Stimulated activated naive B cell treated with anti-CD40 and anti-IgM and Interleukin-4, amounts not matched to agents 10 μg/mL and 1 μg/mL and 100 μg/mL, for 72 hours (primary cell): ENCODE measurements at places on chromosomes 6 and 20.
A peak's percentile ranks its signal among the peaks of the same experiment; 100 is the strongest.

DNA sequence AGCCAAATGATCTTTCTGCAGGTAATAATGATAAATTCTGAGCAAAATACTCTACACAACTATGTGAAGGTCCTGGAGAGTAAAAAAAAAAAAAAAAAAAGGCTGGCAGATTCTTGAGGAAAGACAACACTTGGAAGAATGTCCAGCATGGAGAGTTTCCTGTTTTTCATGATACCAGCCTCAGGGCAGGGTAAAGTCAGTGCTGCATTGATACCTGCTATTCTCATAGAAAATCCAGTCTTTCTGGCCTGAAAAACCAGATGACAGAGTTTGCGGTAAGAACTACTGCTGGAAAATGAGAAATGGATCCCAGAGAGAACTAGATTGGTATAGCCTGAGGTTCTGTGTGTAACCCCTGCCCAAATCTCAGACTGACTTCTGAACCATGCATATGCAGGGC, 89.1 kb downstream of the AFG1L start:
- no peak for DNase-seq

- no peak for DNase-seq
Observed at GRCh38 chr6:9240861-9241260, 805.5 kb upstream of the SLC35B3 start.

DNA sequence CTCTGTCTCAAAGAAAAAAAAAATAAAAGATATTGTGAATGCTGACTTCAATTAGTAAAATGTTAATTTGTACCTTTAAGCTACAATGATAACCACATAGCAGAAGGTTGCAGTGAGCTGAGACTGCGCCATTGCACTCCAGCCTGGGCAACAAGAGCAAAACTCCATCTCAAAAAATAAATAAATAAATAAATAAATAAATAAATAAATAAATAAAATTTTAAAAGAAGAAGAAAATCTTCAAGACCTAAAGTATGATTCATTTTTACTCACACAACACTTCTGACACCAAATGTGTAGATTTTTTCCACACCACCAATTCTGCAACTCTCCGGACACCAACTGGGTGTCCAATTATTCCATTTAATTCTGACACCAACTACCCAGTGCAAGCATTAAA, 28.8 kb upstream of the MBOAT1 start:
- DNase-seq, result no peak

DNA sequence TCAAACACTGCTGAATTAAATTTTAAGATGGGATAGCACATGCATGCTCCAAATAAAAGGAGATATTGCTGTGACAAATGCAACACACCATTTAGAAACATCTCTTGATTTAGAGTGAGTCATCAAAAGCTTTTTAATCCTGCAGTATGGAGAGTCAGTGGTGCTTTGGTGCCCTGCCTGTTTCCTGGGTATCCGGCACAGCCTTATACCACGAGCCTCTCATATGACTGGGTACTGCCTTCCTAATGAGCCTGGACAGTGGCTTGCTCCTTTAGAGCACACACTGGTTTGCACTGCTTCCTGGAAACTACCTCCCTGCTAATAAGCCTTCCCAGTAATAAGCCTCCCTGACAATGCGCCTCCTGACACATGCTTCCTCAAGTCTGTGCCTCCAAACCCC, 65.3 kb upstream of the KCNK16 start:
- no peak for DNase-seq

GRCh38 chr6:46105568-46105967, 24.2 kb upstream of the ENPP4 start:
- no peak for DNase-seq

DNA sequence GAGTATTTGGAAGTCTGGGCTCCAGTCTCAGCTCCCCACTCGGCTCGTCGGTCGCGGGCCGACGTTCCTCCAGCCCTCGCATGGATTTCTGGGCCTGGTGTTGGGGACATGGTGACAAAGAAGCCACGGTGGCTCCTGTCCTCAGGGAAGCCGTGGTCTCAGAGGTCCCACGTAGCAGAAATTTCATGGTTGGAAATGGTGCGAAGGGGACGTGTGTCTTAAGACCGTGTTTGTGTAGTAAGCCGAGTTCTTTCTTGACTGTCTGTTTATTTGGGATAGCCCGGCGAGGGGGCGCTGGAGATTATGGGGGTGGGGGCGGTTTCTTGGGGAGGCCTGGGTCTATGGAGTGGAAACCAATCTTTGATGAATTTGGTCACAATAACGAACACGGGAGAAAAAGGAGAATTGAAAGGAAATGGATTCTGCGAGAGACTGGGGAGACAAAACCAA, 23.5 kb upstream of the MAP3K7 start:
- DNase-seq, result no peak

- DNase-seq, result no peak
Observed at GRCh38 chr6:152008779-152009178, 201.3 kb downstream of the ESR1 start.

GRCh38 chr6:44219053-44219814, 2.5 kb downstream of the MYMX start:
- peak; percentile 28 for DNase-seq

- no peak for DNase-seq
Observed at GRCh38 chr6:154367336-154367735, 10.7 kb upstream of the IPCEF1 start.

DNA sequence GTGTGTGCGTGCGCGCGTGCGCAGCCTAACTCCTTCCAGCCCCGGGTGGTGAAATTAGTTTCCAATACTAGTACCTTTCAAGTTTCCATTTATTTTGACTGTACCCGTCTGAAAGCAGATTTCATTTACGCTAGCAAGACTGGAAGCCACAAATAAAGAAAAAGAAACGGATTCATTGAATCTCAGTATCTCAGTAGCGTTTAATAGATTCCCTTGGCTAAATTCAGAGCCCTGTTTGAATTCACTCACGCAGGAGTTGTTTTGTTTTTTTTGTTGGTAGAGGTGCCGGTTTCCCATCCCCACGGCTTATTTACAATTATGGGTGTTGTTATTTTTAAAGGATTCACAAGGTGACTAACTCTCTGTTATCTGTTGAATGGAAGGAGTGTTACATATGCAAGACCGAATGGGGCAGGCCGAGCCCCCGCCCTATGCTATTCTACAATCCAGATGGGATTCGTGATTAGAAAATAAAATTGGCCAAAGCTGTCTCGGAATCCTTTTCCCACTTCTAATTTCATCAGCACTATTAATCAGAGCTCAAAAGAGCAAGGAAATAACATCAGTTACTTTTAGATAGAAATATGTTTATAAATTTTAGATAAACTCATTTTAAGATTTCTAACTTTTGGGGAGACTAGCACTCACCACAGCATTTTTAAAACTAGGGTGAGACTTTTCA, 2.3 kb upstream of the INSM1 start:
- no peak for DNase-seq

DNA sequence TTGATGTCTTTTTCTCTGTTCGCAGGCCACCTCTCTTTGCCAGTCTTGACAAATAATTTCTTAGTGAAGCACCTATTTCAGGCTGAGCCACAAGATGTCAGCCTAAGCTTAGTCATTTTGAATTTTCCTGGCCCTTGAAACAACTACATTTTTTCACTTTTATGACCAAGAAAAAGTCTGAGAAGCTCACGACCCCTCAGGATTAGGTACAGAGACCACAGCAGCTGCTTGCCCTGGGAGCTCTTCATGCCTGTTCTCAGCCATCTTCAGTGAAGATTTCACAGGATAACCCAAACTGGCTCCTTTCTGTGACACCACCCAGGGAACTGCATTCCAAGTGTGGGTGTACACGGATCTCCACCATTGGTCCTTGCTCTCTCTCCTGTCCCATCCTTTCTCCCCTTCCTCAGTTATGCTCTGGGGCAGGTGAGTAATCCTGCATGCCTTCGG, 38.4 kb upstream of the SPTLC3 start:
- DNase-seq, result no peak

GRCh38 chr20:40265825-40266533, 423.1 kb downstream of the MAFB start:
- DNase-seq, result no peak

- no peak for DNase-seq
Observed at GRCh38 chr6:1580585-1580984, 29.1 kb upstream of the FOXC1 start.

DNA sequence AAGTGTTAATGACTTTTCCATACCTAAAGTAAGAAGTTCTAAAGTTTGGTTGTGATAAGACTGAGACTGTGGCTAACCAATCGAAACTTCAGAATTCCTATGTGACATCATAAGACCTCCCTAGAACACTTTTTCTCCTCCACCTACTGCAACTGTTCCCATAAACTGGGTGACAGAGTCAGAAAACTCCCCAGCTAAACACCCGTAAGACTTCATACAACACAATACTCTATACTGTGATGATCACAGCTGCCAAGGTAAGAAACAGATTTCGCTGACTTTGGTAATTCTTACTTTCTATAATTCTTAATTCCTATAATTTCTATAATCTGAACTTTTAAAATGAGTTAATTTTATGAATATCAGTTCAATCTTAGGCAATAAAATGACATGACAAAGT, at the start of gene PLN:
Gene PLN, plus strand, starts transcription at position 161 of the 400 bp plus-strand sequence. CDS start 10,626 bp downstream, outside the sequence.
- DNase-seq, result no peak

- no peak for DNase-seq
Observed at GRCh38 chr20:36010076-36010475, 41.7 kb downstream of the CNBD2 start.
